ENCODE measurements at places on chromosomes 5 and 9. TPM values are rescaled to one million over a fixed set of nuclear protein-coding genes. Genes with fewer than 3 reads are reported as not detected.

PHF24 gene
- 0.19 TPM for total RNA-seq

CACFD1 gene
- total RNA-seq, result 2.5 TPM

C8G gene
- 1.4 TPM for total RNA-seq

SLC23A1 gene
- total RNA-seq, result 1.4 TPM

UHRF2 gene
- total RNA-seq, result 27.0 TPM

FEM1C gene
- 6.8 TPM for total RNA-seq

ARPC5L gene
- 74.3 TPM for total RNA-seq

PCDHGB5 gene
- total RNA-seq, result 2.5 TPM

TIGD6 gene
- 5.8 TPM for total RNA-seq
